ENCODE measurements at places on chromosomes 11 and 22.

- DNase-seq: no peak
Measured at GRCh38 chr22:35703861-35704584, 13.6 kb upstream of the APOL5 start.

- DNase-seq: no peak
Measured at GRCh38 chr11:130161441-130162145, 2.0 kb downstream of the ST14 start.

DNA sequence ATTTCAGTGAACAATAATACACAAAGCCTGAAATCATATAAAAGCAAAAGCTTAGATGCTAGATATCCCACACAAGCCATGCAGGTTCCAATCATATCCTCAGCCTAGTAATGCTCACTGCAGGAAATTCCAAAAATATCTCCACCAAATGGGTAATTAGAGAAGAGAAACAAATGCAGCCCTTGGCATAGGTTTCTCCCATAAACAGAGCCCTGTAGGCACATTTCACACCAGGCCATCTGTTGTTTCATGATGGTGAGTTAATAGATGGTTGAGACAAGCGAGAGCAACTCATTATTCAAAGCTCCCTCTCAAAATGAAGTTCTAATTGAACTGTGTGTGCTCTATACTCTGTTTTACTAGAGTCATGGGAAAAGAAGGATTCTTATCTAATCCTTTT lies 154.6 kb upstream of the TRPC6 start:
- no peak for DNase-seq

DNA sequence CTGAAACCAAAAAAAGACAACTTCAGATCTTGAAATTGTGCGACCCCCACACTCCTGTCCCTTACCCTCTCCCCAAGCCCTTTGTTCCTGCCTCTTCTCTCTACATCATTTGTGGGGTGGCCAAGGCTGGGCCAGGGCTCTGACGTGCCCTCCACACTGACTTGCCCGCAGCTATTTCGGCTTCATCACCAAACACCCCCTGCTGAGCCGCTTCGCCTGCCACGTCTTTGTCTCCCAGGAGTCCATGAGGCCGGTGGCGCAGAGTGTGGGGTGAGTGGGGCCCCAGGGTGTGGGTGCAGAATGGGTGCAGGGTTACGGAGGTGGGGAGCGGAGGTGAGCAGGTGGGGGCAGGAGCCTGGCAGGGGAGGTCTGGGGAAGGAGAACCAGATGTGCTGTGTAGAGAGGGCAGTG lies 9.5 kb downstream of the MAPK8IP2 start:
- no peak for DNase-seq

DNA sequence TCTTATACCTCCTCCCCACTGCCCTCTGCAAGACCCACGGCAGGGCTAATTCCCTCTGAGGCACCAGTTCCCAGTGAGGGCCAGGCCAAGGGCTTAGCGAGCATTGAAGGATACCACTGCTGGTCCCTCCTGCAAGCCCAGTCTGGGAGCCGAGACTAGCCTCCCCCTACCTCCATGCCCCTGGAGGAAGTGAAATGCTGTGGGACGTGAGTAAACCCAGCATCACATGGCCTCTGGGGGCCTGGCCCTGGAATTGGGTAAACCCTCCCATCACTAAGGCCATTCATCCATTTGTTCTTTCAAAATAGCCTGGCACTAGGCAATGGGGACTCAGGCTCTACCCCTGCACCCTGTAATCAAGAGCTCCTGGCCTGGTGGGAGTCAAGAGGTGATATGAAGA lies 24.7 kb downstream of the ARAP1 start:
- DNase-seq: no peak

- no peak for DNase-seq
Measured at GRCh38 chr11:65404210-65404609, 17.8 kb downstream of the FRMD8 start.

DNA sequence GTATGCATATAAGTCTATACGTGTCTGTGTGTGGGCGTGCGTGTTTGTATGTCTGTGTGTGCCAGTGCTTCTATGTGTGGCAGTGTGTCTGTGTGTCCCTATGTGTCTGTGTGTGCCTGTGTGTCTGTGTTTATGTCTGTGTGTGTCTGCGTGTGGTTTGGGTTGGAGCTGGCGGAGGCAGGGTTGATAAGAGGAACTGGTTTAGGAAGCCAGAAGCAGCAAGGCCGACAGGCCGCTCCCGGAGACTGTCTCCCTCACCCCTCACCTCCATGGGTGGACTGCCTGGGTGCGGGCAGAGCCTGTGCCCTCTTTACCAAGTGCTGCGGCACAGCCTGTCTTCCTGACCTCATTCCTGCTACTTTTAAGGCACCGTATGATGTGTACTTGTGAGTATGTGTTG lies 327.1 kb upstream of the B3GAT1 start:
- no peak for DNase-seq

DNA sequence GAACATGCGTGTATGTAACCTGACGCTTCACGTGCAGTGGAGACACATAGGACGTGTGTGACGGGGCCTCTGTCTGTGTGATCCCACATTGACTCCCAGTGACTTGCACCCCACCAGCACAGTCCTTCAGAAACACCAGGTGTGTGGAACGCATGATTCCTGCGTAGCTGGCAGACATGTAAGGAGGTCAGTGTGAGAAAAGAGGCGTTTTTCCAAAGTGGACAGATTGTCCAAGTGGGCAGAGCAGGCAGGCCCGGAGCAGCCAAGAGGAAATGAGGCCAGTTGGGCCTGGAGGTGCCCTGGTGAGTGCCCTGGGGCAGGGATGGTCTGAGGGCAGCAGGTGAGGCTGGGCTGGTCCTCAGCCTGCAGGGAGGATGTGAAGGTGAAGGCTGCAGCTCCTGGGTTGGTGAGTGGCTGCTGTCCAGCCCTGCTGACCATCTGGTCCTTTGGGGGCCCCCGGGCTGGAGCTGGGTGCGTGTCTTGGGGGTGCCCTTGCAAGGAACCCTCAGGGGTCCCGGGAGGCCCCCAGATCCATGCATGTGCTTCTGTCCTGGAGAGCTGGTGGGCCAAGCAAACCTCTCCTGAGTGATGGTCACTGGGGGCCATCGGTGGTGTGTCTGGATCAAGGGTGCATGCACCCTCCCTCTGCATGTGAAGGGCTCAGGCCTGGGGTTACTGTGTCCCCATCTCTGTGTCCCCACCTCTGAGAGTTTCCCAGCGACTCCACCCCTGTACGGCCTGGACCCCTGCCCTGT lies 26.6 kb downstream of the SHANK3 start:
- no peak for DNase-seq

- no peak for DNase-seq
Measured at GRCh38 chr11:28962502-28962901, 854.3 kb downstream of the METTL15 start.

GRCh38 chr11:114832532-114833125 lies 154.3 kb downstream of the NXPE2 start:
- no peak for DNase-seq

- DNase-seq: no peak
Measured at GRCh38 chr11:35798983-35799382, 136.4 kb downstream of the TRIM44 start.

GRCh38 chr11:88363648-88364065 lies 26.1 kb upstream of the CTSC start:
- no peak for DNase-seq

- no peak for DNase-seq
Measured at GRCh38 chr11:43924112-43924855, 18.2 kb upstream of the C11orf96 start.

DNA sequence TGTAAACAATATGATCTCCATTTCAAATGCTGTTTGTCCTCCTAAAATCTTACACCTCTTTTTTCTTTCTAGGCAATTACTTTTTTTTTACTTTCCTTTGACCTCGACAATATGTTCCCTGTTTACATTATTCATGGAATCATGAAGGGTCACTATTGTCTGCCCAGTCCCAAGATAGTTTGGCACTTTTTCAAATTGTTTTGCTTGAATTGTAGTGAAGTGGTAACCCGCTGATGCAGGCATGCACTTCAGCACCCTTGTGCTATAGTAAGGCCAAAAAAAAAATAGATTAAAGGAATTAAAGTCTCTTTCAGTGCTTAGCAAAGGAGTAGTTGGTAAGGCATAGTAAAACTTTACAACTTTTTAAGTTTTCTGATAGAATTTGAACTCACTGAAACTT lies 90.9 kb downstream of the PAX6 start:
- no peak for DNase-seq

DNA sequence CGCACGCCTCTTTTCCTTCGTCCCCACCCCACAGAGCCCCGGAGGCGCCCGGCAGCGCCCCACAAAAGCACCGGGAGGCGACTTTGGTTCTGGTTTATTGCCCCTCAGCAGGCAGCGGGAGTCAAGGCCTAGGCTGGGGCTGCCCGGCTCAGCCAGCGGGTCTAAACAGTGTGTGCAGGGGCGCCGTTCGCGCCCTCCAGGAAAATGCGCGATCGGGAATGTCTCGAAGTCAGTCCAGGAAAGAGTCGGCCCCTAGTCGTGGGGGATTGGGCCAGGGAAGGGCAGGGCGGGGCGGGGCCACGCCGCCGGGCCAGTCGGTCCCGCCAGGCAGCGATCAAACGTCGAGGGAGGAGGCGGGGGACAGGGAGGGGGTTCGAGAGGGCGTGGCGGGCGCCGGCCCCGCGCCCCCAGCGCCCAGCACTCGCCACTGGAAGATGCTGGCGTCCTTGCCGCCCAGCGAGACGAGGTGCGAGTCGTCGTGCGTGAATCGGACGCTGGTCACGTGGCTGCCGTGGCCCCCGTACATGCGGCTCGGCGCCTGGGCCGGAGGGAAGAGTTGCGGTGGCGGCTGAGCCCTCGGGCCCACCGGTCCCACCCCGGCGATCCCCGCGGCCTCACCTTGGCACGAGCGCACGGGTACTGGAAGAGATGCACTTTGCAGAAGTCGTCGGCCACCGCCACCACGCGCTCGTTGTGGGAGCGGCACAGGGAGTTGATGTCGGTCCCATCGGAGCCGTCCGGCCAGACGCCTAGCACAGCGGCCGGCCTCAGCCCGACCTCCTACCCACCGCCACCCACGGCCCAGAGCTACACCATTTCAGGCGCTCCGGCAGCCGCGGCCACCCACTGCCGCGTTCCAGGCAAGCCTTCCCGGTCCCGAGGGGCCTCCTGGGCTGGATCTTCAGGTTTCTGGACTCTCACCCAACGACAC lies 741 bp upstream of the MTA2 start:
- DNase-seq: peak; percentile 34

GRCh38 chr11:114625294-114625693 lies 29.7 kb upstream of the NXPE4 start:
- DNase-seq: no peak

GRCh38 chr11:112267188-112267591 lies 6.5 kb upstream of the PLET1 start:
- no peak for DNase-seq

- DNase-seq: no peak
Measured at GRCh38 chr11:117064275-117064674, 34.0 kb downstream of the SIK3 start.

DNA sequence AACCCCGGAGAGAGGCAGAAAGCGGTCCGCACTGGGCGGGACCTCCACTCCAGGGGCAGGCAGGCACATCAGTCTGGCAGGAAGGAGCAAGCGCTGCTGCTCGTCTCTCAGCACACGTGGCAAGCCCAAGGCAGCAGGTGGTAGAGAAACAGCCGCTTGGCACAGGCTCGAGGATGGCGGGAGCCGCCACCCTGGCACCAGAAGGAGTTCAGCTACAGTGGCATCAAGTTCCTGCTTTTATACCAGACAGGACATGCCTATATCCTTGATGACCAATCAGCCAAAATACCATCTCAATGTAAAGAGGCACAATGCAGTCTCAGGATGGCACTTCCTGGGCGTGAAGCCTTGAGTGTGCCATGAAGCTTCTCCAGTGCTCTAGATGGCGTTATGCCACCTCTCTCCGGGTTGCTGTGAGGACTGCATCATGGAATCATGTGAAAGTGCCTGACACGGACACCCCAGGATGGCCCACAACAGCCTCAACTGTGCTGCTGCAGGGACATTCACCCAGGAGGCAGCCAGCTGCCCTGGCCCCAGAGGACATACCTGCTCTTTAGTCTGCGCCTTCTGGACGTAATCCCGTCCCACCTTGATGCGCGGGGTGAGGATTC lies 64.8 kb downstream of the APOL1 start:
- no peak for DNase-seq

DNA sequence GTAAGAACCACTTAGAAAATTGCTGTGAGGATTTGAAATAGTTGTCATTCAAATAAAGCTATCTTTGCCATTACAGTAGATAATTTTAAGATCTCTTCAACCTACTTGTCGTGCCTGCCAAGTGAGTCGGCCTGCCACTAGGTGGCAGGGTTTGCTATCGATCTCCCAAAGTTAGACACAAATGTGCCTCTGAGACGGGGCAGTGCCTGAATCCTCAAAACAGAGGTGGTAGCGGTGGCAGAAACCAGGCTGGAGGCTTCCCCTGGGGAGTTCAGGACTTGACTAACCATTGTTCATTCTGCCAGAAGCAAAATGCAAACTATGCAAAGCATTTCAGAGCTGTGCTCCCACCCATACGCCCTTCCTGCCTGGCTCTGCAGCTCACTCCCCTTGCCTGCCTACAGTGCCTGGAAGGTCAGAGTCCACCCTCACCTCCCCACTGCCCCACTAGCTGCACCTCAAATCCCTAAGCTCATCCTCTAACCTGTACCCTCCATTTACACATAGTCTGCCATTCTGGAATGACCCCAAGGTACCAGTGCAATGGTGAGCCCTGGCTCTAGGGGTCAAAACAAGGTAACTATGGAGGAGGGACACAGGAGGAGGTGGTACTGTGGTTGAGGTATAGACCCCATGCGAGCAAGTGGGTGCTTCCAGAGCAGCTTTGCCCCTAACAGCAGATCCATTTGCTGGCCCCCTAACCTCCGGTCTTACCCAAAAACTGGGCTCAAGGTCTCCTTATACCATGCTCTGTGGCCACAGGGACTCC lies 82.1 kb downstream of the C11orf58 start:
- DNase-seq: peak; percentile 61

GRCh38 chr11:68467201-68467834 lies 6.8 kb downstream of the PPP6R3 start:
- no peak for DNase-seq

- no peak for DNase-seq
Measured at GRCh38 chr11:116990061-116990473, 108.2 kb downstream of the SIK3 start.

- DNase-seq: no peak
Measured at GRCh38 chr11:61542705-61543104, 34.2 kb downstream of the LRRC10B start.

DNA sequence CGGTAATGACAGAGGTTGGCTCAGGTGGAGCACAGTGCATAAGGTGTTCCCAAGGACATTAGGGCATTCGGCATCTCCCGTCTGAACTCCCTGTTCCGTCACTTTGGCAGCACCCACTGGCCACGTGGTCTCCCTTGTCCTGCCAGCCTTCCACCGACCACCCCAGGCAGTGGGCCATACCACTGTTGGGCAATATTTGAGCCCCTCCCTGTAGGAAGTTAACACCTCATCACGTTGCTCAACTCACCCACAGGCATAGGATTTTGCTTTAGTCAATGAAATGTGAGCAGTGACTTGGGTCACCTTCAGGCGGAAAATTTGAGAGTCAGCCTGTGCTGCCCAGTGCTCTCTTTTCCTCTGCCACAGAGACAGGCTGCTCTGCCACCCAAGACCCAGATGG lies 44.0 kb downstream of the SERPINH1 start:
- no peak for DNase-seq

Measured in stimulated activated CD8-positive, alpha-beta memory T cell treated with anti-CD3 and anti-CD28 coated beads, Interleukin-2, amount 100 ng/mL, for 48 hours (primary cell).